ENCODE measurements at places on chromosomes 12 and 14. TPM values are rescaled to one million over a fixed set of nuclear protein-coding genes. Genes with fewer than 3 reads are reported as not detected.

- H3K36me3 ChIP-seq, result no peaks in the 10 kb centered on the region
- H3K4me1 ChIP-seq, result no peaks in the 10 kb centered on the region
- H3K27me3 ChIP-seq, result no peaks in the 10 kb centered on the region
- DNase-seq, result no peak
- H3K27ac ChIP-seq, result no peak overlapping the region
Measured at GRCh38 chr14:32846821-32847365, 91.8 kb upstream of the NPAS3 start.

KRT77 gene
- total RNA-seq, result not detected

DNA sequence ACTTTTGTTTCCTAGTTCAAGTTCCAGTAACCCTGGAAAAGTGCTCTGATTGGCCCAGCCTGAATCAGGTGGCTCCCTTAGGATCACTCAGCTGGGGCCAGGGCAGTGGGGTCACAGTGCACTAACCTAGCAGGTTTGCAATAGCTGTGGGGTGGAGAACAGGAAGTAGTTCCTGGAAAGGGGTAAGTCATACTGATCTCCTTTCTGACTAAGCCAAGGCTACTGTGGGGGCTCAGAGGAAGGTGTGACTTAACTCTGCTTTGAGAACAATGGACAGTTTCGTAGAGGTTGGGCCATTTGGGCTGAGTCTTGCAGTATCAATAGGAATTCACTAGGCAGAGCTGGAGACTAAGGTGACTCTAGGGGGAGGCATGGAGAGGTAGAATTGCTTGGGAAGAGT is 89.4 kb downstream of the KIF26A start:
- H3K36me3 ChIP-seq, result no peaks in the 10 kb centered on the region
- peaks cover 2% of the 10 kb centered on the region for H3K4me1 ChIP-seq
- H3K27me3 ChIP-seq, result no peaks in the 10 kb centered on the region
- no peak overlapping the region for H3K27ac ChIP-seq
- no peak overlapping the region for H3K4me3 ChIP-seq
- DNase-seq, result peak; percentile 7

DNA sequence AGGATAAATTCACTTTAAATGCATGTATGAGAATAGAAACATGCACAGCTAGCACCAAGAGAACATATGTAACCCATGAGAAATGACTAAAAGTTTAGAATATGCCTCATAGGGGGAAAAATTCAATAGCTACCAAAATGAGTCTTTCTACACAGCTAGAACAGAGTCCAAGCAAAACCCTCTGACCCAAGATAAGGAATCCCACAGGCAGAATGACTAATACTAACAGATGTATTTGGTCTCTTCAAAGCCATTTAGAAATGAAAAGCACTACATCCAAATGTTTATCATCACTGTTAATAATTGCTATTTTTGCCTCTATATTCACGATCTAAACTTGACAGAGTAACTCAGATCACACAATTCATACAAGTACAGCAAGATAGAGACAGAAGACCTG is 44.0 kb downstream of the KICS2 start:
- H3K4me1 ChIP-seq, result peaks cover 16% of the 10 kb centered on the region
- no peak overlapping the region for H3K27ac ChIP-seq
- DNase-seq, result no peak
- H3K36me3 ChIP-seq, result no peaks in the 10 kb centered on the region
- no peaks in the 10 kb centered on the region for H3K27me3 ChIP-seq
- H3K4me3 ChIP-seq, result no peak overlapping the region

RIPK3 gene
- 23.4 TPM for total RNA-seq

- peaks cover 36% of the 10 kb centered on the region for H3K36me3 ChIP-seq
- no peak for DNase-seq
- H3K4me1 ChIP-seq, result peaks cover 30% of the 10 kb centered on the region
- H3K27ac ChIP-seq, result no peak overlapping the region
- no peaks in the 10 kb centered on the region for H3K27me3 ChIP-seq
Measured at GRCh38 chr12:122125452-122126341, 47.1 kb downstream of the MLXIP start.

DNA sequence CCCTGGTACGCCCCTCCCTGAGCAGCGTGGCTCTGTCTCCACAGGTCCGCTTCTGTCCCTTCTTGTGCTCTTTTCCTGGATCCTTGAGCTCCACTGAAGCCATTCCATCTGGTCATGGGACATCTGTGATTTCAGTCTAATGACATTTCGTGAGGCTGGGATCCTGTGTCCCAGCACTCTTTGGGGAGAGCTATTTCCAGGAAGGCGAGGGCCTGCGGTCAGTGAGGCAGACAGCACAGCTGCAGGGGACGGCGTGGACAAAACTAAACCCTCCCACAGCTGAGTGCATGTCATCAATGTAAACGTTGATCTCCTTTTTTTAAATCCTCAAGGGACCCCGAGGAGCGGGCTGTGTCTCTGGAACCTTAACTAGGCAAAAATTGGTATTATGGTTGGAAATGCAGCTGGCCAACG is 127.7 kb downstream of the DACT1 start:
- H3K4me1 ChIP-seq, result no peaks in the 10 kb centered on the region
- no peak for DNase-seq
- H3K4me3 ChIP-seq, result no peak overlapping the region

- DNase-seq, result peak; percentile 77
- H3K4me1 ChIP-seq, result peaks cover 19% of the 10 kb centered on the region
- H3K4me3 ChIP-seq, result no peak overlapping the region
- no peaks in the 10 kb centered on the region for H3K36me3 ChIP-seq
- no peak overlapping the region for H3K27ac ChIP-seq
- peaks cover 65% of the 10 kb centered on the region for H3K27me3 ChIP-seq
Measured at GRCh38 chr12:57619434-57620244, 8.4 kb downstream of the ARHGEF25 start.

DNA sequence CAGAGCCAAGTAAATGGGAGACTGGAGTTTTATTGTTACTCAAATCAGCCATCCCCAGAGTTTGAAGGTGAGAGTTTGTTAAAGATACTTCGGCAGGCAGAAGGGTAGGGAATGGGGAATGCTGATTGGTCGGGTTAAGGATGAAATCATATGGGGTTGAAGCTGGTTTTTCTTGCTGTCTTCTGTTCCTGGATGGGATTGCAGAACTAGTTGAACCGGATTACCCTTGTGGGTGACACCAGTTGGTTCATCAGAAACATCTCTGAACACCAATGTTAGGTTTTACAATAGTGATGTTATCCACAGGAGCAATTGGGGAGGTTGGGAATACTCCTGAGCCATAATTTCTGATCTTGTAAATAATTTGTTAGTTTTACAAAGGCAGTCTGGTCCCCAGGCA is 18.7 kb upstream of the SMCO2 start:
- no peak overlapping the region for H3K4me3 ChIP-seq
- H3K27ac ChIP-seq, result no peak overlapping the region
- no peaks in the 10 kb centered on the region for H3K27me3 ChIP-seq
- H3K4me1 ChIP-seq, result no peaks in the 10 kb centered on the region
- DNase-seq, result no peak
- no peaks in the 10 kb centered on the region for H3K36me3 ChIP-seq

DNA sequence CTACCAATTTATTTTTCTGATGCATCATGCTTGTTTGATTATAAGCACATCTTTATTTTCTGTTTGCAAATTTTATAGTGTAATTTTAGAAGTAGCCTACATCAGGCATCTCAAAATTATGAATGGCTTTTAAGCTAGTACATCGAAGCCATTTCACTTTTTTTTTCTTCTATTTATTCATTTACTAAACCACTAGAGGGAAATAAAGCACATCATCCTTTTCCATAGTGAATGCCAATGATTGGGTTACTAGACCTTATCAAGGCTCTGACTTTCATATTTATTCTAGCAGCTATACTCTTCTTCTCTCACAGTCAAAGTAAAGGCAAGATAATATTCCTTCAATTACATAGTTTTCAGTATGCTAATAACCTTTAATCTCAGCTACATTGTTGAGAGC is 736.4 kb upstream of the LRFN5 start:
- DNase-seq, result no peak
- no peaks in the 10 kb centered on the region for H3K36me3 ChIP-seq
- H3K27me3 ChIP-seq, result no peaks in the 10 kb centered on the region
- H3K4me1 ChIP-seq, result no peaks in the 10 kb centered on the region

OTOGL gene
- 0.09 TPM for total RNA-seq

- no peaks in the 10 kb centered on the region for H3K4me1 ChIP-seq
- no peak overlapping the region for H3K27ac ChIP-seq
- H3K4me3 ChIP-seq, result no peak overlapping the region
- H3K27me3 ChIP-seq, result no peaks in the 10 kb centered on the region
Measured at GRCh38 chr12:20547816-20548575, 147.1 kb upstream of the SLCO1C1 start.

DNA sequence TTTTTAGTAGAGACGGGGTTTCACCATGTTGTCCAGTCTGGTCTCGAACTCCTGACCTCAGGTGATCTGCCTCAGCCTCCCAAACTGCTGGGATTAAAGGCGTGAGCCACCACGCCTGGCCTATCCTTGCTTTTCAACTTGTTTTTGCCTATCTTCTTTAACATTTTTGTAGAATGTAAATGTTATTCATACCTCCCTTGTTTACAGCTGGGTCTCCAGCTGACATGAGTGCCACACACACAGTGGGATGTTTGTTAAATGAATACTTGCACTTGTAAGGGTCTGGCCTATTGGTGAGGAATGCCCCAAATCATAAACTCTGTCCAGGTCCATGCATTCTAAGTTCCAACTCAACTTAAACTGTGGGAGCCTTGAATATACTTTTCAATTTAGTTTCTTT is 176.3 kb downstream of the ANO4 start:
- H3K4me3 ChIP-seq, result no peak overlapping the region
- H3K27ac ChIP-seq, result no peak overlapping the region
- DNase-seq, result no peak

- DNase-seq, result no peak
- peaks cover 10% of the 10 kb centered on the region for H3K4me1 ChIP-seq
- no peak overlapping the region for H3K27ac ChIP-seq
- no peak overlapping the region for H3K4me3 ChIP-seq
- no peaks in the 10 kb centered on the region for H3K36me3 ChIP-seq
- no peaks in the 10 kb centered on the region for H3K27me3 ChIP-seq
Measured at GRCh38 chr14:67228325-67228984, 12.8 kb upstream of the PALS1 start.

DNA sequence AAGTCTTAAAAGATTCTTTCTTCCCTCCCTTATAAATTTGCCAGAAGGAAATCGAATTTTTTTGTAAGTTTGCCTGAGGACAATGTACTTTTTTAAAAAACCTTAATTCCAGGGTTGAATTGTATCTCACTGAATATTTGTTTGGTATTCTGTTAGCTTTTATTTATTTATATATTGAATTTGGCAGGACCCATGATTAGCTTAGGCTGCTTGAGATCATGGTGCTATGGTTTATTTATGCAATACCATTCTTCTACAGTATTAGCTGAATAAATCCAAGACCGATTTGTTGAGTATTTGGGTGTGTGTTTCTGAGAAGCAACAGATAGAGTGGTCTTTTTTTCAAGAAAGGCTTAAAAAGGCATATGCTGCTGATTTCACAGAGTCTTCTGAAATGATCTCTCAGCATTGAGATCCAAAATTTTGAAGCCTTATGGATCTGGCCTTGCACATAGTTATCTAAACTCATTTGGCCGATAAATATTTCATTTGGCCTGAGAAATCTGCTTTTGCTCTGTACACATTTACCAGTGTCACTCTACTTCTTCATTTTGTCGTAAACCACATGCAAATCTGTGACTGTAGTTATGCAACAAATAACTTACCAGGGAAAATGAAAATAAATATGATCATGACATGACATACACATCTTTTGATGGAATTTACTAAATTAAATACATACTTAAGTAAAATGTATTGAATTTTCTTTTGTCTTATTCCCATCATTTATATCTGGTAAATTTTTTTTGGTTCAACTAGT is 265.8 kb upstream of the FLRT2 start:
- no peaks in the 10 kb centered on the region for H3K4me1 ChIP-seq
- no peak overlapping the region for H3K27ac ChIP-seq
- no peak overlapping the region for H3K4me3 ChIP-seq
- no peaks in the 10 kb centered on the region for H3K36me3 ChIP-seq
- H3K27me3 ChIP-seq, result no peaks in the 10 kb centered on the region

CLECL1 gene
- total RNA-seq, result 3.4 TPM

GRCh38 chr12:77384941-77385340 is 319.6 kb upstream of the E2F7 start:
- no peaks in the 10 kb centered on the region for H3K36me3 ChIP-seq
- H3K4me1 ChIP-seq, result no peaks in the 10 kb centered on the region
- H3K4me3 ChIP-seq, result no peak overlapping the region
- H3K27me3 ChIP-seq, result no peaks in the 10 kb centered on the region
- no peak for DNase-seq
- no peak overlapping the region for H3K27ac ChIP-seq

MAP1LC3B2 gene
- total RNA-seq, result not detected

GRCh38 chr12:65125247-65125646 is 4.1 kb upstream of the WIF1 start:
- H3K27ac ChIP-seq, result no peak overlapping the region
- no peaks in the 10 kb centered on the region for H3K36me3 ChIP-seq
- peaks cover 45% of the 10 kb centered on the region for H3K27me3 ChIP-seq
- H3K4me1 ChIP-seq, result peaks cover 6% of the 10 kb centered on the region

DNA sequence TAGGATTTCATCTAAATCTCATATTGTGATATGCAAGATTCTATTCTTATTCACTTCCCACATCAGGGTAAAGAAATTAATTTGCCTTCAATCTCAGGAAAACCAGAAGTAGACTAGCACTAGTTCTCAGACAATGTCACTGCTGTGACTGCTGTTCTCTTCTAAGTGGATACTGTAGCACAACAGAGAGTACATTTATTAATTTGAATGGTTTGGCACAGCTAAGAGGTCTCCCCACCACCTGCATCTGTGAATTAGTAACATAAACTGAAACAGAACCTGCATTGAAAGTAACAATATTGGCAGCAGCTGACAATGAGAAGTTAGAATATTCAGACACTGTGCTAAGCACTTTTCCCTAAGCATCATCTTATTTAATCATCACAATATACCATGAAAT is 253.1 kb downstream of the PDZRN4 start:
- H3K27ac ChIP-seq, result no peak overlapping the region
- no peaks in the 10 kb centered on the region for H3K27me3 ChIP-seq
- no peaks in the 10 kb centered on the region for H3K4me1 ChIP-seq
- DNase-seq, result no peak
- no peak overlapping the region for H3K4me3 ChIP-seq

SLC15A5 gene
- not detected for total RNA-seq

- H3K4me1 ChIP-seq, result peaks cover 49% of the 10 kb centered on the region
- no peaks in the 10 kb centered on the region for H3K36me3 ChIP-seq
- H3K27ac ChIP-seq, result peak overlapping the region; percentile 64
- H3K27me3 ChIP-seq, result peaks cover 41% of the 10 kb centered on the region
- peak; percentile 76 for DNase-seq
- peak overlapping the region; percentile 77 for H3K4me3 ChIP-seq
Measured at GRCh38 chr12:4272424-4273272, 914 bp upstream of the CCND2 start.

NFE2 gene
- 7.5 TPM for total RNA-seq

GRCh38 chr12:75908961-75909605 is 122.5 kb downstream of the PHLDA1 start:
- H3K27ac ChIP-seq, result peak overlapping the region; percentile 25
- H3K36me3 ChIP-seq, result no peaks in the 10 kb centered on the region
- no peak overlapping the region for H3K4me3 ChIP-seq
- DNase-seq, result no peak
- H3K27me3 ChIP-seq, result no peaks in the 10 kb centered on the region

- no peak for DNase-seq
- H3K27ac ChIP-seq, result no peak overlapping the region
- no peak overlapping the region for H3K4me3 ChIP-seq
- H3K4me1 ChIP-seq, result no peaks in the 10 kb centered on the region
Measured at GRCh38 chr14:66038618-66039017, 447.6 kb upstream of the CCDC196 start.

PLBD1 gene
- total RNA-seq, result 49.3 TPM

GRCh38 chr12:89685363-89685972 is 23.2 kb downstream of the ATP2B1 start:
- no peak overlapping the region for H3K27ac ChIP-seq
- no peak overlapping the region for H3K4me3 ChIP-seq
- H3K4me1 ChIP-seq, result peaks cover 6% of the 10 kb centered on the region
- H3K36me3 ChIP-seq, result no peaks in the 10 kb centered on the region
- H3K27me3 ChIP-seq, result no peaks in the 10 kb centered on the region
- DNase-seq, result no peak

STAB2 gene
- 2.6 TPM for total RNA-seq
